ENCODE measurements at places on chromosomes 6 and 20.

GRCh38 chr6:56484669-56485068 lies 158.0 kb downstream of the DST start:
- no peak for DNase-seq

GRCh38 chr6:165976684-165977083 lies 191.0 kb downstream of the TBXT start:
- no peak for DNase-seq

DNA sequence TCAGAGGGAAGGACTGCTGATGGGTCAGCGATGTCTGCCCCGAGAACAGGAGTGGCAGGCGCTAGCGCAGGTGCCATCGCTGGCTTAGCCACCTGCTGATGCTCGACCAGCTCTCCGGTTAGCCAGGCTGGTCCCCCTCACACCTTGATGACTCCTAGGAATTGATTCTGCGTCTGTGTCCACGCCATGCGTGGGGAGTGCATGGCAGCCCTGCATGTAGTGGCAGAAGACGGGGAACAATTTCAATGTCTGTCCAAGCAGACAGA lies 6.7 kb downstream of the SS18L1 start:
- DNase-seq = no peak

DNA sequence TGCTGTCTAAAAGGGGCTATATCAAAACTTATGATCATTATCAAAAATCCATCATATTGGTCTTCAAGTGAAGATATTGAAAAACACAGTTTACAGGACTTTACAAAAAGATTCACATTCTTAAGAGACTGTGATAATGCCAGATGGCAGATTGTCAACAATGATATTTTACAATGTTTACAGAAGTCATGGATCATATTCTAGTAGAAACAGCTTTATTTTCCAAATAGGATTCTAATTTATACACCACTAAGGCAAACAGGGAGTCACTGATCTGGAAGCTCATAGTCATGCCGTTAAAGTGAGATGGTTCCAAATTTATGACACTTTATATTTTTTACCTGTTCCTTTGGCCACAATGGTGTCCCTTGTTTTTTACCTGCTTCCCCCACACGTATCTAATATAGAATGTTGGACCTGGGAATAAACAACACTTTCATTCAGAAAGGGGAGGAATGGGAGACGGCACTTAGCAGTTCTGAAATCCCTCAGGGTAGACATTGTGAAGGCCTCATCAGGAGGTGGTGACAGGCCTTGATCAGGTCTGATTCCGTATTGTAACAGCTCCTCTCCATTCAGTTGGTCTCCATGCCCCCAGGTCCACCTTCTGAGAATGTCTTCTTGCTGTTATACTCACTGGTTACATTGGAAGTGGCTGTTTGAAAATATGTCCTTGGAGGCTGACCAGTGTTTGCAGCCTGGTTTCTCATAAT lies 228.6 kb downstream of the ADGB start:
- DNase-seq = no peak

- no peak for DNase-seq
These were observed 12.0 kb upstream of the GATA5 start for GRCh38 chr20:62487561-62488354.

DNA sequence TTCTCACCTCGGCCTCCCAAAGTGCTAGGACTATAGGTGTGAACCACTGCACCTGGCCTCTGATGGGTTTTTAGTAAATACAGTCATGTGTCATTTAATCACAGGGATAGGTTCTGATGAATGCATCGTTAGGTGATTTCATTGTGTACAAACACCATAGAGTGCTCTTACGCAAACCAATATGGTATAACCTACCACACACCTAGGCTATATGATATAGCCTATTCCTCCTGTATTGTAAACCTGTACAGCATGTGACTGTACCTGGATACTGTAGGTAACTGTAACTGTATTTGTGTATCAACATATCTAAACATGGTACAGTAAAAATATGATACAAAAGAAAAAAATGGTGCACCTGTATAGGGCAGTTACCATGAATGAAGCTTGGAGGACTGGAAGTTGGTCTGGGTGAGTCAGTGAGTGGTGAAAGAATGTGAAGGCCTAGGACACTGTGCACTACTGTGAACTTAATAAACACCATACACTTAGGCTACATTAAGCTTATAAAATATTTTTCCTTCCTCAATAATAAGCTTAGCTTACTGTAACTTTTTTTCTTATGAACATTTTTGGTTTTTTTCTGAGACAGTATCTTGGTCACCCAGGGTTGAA lies 10.0 kb downstream of the BICRAL start:
- DNase-seq = no peak

- no peak for DNase-seq
These were observed 8.2 kb downstream of the NCOA7 start for GRCh38 chr6:125798734-125799508.

- DNase-seq = no peak
These were observed 80.6 kb downstream of the SSR1 start for GRCh38 chr6:7232351-7232750.

- no peak for DNase-seq
These were observed 290.0 kb upstream of the JAG1 start for GRCh38 chr20:10963717-10964266.
